Activated CD4-positive, alpha-beta T cell treated with anti-CD3 and anti-CD28 coated beads for 24 hours (primary cell): ENCODE measurements at places on chromosomes 12 and 14.

DNA sequence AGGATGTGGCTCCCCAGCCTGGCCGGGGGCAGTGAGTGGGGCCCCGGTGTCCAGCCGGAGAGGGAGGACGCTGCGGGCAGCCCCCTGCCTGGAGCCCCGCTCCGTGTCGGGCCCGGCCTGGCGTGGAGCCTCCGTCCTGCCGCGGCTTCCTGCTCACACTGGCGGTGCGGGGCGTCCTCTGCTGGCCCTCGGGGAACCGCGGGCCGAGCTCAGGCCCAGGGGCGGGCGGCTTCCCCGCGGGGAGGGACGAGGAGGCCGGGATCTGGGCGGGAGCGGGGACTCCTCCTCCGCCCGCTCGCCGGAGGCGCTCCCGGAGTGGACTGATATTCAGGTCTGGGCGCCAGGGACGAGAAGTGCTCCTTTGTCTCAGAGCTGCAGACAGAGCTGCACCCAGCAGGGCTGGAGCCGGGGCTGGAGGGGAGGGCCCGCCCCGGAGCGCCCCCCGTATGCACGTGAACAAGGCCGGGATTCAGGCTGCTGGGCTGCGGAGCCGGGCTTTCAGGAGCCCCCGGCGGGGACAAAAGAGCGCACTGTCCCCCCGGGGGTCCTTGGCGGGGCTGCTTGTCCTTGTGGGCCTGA, 2.2 kb downstream of the MMP17 start:
- no peak for DNase-seq

DNA sequence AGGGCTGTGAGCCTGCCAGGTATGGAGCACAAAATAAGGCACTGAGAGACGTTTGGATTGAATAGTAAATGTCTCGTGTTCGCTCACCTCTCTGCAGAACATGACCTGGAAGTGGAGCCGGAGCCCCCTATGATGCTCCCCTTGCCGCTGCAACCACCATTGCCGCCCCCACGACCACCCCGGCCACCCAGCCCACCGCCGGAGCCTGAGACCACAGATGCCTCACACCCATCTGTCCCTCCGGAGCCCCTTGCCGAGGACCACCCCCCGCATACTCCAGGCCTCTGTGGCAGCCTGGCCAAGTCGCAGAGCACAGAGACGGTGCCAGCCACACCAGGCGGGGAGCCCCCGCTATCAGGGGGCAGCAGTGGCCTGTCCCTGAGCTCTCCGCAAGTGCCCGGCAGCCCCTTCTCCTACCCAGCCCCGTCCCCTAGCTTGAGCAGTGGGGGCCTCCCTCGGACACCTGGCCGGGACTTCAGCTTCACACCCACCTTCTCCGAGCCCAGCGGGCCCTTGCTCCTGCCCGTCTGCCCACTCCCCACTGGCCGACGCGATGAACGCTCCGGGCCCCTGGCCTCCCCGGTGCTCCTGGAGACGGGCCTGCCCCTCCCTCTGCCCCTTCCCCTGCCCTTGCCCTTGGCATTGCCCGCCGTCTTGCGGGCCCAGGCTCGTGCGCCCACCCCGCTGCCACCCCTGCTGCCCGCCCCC, 18.7 kb downstream of the SETD1B start:
- no peak for DNase-seq

DNA sequence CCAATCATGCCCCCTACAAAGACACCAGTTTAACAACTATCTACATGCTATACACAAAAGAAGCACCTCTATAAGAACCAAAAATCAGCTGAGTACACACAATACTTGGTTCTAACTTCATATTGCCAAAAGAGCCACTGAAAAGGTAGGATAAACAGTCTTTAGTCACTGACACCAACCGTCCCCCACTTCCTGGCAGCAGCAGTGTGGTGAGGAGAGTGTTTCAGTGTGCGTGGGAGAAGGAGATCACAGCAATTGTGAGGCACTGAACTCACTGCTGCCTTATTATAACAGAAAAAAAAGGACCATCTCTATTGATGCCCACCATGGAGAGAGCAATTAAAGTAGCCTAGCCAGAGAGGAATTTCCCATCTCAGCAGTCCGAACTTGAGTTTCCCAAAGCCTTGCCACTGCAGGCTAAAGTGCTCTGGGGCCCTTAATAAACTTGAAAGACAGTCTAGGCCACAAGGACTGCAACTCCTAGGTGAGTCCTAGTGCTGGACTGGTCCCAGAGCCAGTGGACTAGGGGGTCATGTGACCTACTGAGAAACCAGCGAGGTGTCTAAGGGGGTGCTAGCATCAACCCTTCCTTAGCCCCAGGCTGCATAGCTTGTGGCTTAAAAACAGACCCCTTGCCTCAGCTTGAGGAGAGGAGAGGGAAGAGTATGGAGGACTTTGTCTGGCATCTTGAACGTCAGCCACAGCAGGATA, 37.1 kb upstream of the LMNTD1 start:
- DNase-seq: peak; percentile 5

DNA sequence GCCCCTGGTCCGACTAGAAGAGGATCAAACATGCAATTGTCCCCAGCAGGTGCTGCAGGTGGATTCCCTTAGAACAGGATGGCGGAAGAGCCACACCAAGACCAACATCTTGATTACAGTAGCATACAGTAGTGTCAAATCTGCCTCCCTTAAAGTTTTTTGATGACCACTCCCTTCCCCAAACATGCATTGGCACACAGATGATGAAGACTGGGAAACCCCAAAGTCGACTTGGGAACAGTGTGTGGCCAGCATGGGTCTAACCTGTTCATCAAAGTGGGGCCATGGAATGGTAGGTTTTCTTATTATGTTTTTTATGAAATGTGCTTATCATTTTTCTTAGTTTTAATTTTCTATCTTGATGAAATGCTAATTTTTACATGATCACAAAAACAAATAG, 8.8 kb downstream of the PLXNC1 start:
- no peak for DNase-seq

- DNase-seq: no peak
Measured at GRCh38 chr14:69093631-69094421, 59.1 kb downstream of the DCAF5 start.

GRCh38 chr12:101628676-101629075, 33.9 kb downstream of the MYBPC1 start:
- no peak for DNase-seq

DNA sequence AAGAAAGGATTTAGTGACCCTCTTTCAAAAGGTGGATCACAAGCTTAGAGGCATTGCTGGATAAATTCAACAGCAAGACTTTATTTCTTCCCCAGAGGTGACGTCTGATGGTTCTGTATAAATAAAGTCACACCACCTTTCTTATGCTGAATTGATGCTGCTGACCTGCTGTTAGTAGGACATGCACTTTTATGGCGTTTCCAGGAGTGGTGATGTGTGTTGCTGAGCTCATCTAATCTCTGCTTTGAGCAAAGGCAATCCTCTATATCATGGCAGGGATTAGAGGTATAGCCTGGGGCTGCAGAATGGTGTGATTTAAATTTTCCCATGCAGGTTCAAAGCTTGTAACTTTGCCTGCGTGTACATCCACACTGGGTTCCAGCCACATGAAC, 94.9 kb downstream of the ETV6 start:
- DNase-seq: no peak

DNA sequence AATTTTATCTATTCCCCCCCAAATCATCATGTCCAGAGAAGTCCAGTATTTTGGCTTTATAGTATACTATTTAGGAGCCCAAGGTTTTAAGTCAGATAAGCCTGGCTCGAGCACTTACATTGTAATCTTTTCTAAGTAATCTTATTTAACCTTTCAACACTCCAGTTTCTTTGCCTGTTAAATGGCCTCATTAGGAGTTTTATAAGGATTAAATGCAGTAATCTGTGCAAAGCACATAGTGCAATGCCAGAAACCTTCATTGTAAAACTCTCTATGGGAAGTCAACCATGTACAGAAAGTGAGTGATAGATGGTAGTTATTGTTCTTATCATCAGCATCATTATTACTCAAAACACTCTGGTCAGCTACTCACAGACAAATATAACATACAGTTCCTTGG, 1330.4 kb downstream of the SLC16A7 start:
- DNase-seq: no peak

- DNase-seq: no peak
Measured at GRCh38 chr12:71589478-71589881, 74.2 kb downstream of the ZFC3H1 start.

DNA sequence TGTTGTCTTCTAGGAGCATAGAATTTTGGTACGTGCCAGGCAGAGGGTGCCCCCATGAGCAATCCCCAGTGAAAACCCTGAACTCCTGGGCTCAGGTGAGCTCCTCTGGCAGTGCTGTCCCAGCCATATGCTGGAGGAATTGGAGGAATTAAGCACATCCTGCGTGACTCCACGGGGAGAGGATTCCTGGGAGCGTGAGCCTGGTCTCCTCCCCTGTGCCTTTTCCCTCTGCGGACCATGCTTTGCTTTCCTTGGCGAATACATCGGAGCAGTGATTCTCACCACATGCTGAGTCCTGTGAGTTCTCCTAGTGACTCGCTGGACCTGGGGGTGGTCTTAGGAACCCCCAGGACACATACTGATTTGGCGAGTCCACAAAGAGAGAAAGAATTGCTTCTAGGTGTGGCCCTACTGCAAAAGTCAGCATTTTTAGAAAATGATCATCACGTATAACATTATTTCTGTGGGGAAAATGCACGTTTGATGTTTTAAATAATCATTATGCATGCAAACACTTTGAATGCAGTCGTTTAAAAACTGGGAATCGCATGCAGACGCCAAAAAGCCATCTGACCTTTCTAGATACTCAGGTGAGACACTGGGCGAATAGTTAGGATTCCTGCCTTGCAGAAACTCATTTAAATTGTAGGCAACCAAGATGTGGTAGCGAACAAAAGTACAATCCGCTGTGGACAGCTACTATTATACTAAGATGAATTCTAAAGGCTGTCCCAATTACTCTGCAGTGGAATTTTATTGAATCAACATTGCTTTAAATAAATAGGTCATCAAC, 370.9 kb downstream of the TMEM132D start:
- no peak for DNase-seq

GRCh38 chr12:84842406-84843013, 70.1 kb downstream of the SLC6A15 start:
- no peak for DNase-seq

DNA sequence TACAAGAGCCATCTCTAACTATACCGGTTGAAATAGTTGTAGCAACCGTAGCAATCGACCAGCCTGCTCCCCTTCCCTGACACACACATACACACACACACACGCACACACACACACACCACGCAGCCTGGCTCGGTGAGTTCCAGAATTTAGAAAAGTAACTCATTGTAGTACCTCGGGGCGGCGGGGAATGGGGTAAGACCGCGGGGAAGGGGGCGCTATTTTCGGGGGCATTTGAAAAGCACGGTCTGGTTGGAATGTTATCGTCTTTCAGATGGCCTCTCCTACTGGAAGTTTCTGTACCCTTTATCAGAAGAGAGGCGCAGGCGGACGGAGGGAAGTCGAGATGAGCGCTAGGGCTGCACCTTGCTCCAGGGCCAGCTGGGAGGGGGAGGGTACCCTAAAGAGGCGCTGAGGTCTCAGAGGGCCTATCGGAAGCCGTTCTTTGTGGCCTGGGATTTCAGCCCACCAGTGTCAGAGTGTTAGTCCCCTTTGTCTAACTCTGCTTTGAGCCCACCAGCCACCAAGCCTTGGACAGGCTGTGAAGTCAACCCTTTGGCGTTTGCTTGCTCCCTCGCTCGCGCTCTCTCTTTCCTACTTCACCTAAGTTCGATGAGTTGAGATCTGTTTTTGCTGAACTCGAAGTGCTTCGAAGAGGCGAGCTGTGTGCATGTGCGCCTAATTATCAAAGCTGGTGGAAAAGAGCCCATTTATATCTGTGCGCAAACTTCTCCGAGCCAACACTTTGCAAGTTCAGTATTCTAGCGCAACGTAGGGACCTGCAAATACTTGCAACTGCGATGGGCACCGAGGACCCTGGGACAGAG, 837 bp downstream of the COL2A1 start:
- DNase-seq: no peak

DNA sequence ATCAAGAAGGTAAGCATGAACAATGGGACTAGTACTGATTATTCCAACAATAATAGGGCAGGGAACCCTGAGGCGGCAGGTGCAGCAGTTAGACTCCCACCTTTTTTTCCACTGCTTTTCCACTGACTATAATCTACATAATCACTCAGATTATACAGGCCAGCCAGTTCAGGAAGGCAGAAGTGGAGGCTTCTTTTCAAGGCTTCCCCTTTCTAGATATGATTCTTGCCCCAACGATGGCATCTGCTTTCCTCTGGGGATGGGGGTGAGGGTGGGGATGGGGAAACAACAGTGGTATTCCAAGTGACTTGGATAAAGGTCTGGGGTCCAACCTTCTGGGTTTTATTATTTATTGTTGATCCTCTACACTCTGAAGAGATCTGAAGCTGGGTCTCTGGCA, 331 bp downstream of the NCKAP1L start:
- DNase-seq: no peak

DNA sequence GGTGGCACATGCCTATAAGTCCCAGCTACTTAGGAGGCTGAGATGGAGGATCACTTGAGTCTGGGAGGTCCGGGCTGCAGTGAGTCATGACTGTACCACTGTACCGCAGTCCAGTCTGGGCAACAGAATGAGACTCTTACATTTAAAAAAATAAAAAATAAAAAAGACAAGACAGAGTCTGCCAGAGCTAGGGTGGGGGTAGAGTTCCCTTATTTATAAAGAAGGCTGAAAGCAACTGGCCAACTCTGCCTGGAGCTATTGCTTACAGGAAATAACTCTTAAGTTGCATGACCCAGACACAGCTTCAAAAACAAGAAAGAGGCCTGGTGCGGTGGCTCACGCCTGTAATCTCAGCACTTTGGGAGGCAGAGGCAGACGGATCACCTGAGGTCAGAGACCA, 31.5 kb downstream of the NUMB start:
- no peak for DNase-seq

DNA sequence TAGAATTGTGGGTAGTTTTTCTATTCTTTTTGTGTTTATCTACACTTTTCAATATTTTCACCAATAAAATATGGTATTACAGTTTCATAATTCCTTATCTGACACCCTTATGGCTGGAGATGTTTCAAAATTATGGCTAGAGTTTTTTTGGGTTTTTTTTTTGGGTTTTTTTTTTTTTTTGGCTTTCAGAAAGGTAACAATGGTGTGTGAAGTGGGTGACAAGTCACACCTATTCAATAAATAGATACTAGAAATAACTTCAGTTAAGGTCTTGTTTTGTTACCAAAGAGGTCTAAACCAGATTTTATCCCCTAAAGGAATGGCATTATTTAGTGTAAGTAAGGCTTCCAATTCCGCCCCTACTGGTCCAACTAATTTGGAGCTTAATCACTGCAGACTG, 19.5 kb downstream of the SPPL3 start:
- DNase-seq: no peak

- DNase-seq: no peak
Measured at GRCh38 chr12:15020156-15020555, 47.3 kb downstream of the PDE6H start.
